ENCODE measurements at places on chromosomes 13 and 19. TPM values are rescaled to one million over a fixed set of nuclear protein-coding genes. Genes with fewer than 3 reads are reported as not detected.

GRCh38 chr13:51032831-51033230 lies 78.2 kb downstream of the C13orf42 start:
- DNase-seq: no peak

The ZNF560 gene
- total RNA-seq: 0.16 TPM

The AP1M2 gene
- total RNA-seq: 3.2 TPM

DNA sequence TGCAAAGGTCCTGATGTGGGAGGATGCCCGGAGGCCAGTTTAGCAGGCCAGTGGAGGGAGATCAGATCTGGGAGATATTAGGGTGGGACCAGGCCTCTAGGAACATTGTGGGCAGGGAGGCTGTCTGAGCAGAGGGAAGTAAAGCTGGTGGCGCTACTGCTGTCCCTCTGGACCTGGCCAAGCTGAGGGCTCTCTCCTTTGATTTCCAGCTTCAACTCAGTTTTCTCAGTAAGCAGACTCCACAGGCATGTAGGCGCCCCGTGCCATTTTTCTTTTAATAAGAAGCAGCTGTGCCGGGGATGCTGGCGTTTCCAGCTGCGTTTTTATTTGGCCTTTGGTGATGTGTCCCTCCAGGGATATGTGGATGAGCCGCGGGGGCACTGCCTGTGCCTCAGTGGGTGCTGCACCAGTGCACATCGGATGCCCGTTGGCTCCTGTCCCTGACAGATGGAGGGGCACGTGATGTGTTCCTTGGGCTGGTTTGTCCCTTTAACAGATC lies 6.7 kb downstream of the DNM2 start:
- DNase-seq: no peak

The FAAP24 gene
- total RNA-seq: 0.84 TPM

GRCh38 chr19:35362261-35363000 lies 4.2 kb downstream of the FFAR3 start:
- DNase-seq: peak; percentile 14

DNA sequence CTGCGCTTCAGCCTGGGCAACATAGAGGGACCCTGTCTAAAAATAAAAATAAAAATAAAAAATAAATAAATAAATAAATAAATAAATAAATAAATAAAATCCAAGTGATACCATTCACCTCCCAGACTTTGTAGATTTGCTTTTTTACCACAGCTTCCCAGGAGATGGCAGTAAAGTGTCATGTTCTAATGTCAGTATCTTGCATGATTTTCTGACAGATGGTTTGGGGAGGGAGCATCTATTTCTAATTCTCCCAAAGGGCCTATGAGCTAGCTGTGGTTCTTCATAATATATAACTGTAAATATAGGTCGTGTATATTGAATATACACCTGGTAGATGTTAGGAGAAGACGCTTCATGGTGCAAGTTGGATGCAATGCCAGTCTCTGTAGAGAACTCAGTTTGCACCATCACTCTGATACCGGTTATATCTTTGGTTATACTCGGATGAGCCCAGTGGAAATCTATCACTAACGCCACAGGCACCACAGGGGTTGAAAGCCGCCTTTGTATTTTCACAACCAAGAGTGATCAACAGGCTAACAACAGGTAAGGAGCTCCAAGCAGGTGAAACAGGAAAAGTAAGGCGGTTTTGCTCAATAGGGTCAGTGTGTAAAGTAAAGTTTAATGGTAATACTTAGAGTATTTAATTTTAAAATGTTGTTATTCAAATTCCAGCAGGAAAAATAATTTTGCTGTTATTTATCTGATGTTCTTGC lies 13.9 kb downstream of the APLP1 start:
- DNase-seq: no peak

The LAIR1 gene
- total RNA-seq: 63.8 TPM

The LIM2 gene
- total RNA-seq: not detected

DNA sequence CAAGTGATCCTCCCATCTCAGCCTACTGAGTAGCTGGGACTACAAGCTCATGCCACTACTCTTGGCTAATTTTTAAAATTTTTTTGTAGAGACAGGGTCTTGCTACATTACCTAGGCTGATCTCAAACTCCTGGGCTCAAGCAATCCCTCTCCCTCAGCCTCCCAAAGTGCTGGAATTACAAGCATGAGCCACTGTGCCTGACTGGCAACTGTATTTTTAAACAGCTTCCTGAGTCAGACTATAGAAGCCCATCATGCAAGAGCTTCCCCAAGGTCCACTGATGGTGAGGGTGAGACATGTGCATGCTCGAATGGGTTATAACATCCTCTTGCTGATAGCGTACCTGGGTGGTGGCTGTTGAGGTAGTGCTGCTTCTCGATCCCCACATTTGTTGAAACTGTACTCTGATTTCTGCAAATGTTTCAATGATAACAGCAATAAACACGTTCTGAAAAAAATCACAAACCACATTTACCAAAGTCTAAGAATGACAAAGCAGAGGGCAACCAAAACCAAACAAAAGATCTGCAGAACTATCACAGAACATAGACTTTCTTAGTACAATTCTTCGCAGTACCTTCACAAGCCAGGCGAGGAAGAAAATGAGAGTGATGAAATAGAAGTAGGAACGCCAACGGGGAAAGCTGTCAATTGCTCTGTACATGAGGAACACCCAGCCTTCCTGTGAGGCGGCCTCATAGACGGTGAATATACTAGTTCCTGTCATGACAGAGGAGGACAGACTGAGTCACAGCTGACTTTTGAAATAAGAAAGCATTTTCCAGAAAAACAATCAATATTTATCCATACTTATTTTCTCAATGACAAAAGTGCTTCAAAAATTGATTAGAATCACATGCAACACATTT lies 124.4 kb downstream of the NALCN start:
- DNase-seq: no peak

The HIF3A gene
- total RNA-seq: 27.4 TPM

The PABPC3 gene
- total RNA-seq: 0.29 TPM

- no peak for DNase-seq
Observed at GRCh38 chr19:5933391-5934068, 19.5 kb downstream of the CAPS start.

The SIGLEC7 gene
- total RNA-seq: 8.1 TPM

GRCh38 chr13:39095500-39095899 lies 57.2 kb downstream of the NHLRC3 start:
- no peak for DNase-seq

- no peak for DNase-seq
Observed at GRCh38 chr19:5052515-5052914, 83.6 kb downstream of the KDM4B start.

DNA sequence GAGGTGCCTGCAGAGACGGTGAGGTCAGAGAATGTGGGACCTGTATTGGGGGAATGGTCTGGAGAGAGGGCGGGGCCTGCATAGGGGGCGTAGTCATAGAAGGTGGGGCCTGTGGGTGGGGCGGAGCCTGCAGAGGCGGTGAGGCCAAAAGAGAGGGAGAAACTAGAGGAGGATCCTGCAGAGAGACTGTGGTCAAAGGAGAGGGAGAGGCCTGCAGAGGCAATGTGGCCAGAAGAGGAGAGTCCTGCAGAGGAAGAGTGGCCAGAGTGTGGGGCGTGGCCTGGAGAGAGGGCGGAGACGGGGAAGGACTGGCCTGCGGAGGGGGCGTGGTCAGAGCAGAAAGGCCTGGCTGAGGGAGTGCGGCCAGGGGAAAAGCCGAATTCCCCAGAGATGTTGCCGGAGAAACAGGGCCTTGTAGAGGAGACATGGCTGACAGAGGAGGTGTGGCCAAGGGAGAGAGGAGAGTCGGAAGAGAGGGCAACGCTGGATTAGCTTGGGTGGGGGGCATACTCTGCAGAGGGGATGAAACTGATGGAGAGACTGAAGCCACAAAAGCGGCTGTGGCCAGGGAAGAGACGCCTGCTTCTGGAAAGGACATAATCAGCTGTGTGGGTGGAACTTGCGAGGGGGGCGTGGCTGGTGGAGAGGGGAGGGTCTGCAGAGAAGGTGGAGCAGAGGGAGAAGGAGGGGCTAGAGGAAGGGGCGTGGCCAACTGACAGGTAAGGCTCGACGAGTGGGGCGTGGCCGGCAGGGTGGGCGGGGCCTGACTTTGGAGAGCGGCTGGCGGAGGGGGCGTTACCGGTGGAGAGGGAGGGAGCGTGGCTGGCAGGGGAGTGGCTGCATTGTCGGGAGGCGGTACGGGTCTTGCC lies 2.5 kb downstream of the PRR36 start:
- no peak for DNase-seq

DNA sequence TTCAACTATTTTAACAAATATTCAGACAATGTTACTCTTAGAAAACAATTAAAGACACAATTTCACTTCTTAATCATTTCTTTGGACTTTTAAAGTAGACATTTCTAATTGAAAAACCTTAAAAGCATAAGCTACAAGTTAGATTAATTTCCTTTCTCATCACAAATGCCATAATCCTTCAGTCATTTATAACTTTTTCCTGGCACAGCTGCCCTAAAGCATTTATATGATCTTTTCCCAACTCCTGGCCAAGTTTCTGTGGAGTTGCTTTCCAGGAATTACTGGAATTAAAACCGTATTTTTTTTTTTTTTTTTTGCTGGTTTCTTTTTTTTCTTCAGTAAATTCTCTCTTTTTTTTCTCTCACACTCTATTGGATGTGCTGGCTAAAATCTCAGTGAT lies 615.9 kb downstream of the TBC1D4 start:
- no peak for DNase-seq

The WDR18 gene
- total RNA-seq: 20.6 TPM

The TEX26 gene
- total RNA-seq: 0.45 TPM

The LGALS14 gene
- total RNA-seq: not detected

The ZNF813 gene
- 3.6 TPM for total RNA-seq

GRCh38 chr13:60398379-60398891 lies 1.4 kb downstream of the TDRD3 start:
- no peak for DNase-seq

DNA sequence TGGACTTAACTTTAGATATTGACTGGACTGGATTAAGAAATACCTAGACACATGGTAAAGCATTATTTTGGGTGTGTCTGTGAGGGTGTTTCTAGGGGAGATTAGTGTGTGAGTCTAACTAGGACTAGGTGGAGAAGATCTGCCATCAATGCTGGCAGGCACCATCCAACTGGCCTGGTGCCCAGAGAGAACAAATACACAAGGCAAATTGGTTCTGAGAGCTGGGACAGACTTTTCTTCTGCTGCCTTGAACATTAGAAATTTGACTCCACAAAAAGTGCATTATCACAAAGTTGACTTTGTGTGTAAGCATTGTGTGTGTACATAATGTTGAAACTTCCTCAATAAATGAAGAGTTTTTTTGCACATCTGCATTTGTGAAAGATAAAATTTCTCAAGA lies 522.1 kb downstream of the SUCLA2 start:
- DNase-seq: no peak

- no peak for DNase-seq
Observed at GRCh38 chr13:74093691-74094090, 40.5 kb downstream of the KLF12 start.

GRCh38 chr19:51586103-51586728 lies 15.1 kb downstream of the ZNF175 start:
- no peak for DNase-seq

GRCh38 chr19:2251106-2252054 lies 2.3 kb downstream of the AMH start:
- no peak for DNase-seq

- peak; percentile 76 for DNase-seq
Observed at GRCh38 chr13:111584101-111584672, 263.7 kb downstream of the TEX29 start.

DNA sequence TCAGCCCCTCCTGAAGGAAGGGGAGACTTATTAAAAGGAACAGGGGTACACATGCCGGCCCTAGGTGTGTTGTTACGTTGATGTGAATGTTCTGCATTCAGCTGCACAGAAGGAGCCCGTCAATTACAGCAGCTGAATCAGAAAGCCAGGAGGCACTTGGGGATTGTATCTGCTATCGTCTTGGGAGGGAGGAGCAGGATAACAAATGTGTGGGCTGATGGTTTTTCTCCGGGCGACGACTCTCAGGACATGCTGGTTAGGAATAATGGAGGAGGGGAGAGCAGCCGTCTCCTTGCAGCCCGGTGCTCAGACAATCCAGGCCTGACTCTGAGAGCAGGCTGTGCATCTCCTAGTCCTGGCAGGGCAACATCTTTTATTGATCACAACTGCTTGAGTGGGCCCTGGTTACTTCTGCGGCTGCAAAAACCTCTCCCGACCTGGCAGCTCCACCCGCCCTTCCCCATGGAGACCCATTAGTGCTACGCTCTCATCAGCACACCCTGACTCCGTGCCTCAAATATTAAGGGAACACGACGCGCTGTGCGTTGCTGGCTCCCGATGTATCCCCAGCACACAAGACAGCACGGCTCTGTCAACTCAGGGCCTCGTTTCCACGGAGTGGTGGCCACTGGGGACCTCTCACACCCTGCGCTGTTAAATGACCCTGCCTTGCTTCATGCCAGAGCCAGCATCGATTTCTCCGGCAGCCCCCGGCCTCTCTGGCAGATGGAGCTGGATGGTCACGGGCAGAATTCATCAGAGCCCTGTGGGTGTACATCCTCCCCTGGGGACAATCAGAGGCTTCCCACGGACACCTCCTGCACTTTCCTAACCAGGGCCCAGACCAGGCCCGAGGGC lies 25.3 kb downstream of the PEPD start:
- DNase-seq: no peak
